ENCODE measurements at places on chromosomes 1 and 21.

DNA sequence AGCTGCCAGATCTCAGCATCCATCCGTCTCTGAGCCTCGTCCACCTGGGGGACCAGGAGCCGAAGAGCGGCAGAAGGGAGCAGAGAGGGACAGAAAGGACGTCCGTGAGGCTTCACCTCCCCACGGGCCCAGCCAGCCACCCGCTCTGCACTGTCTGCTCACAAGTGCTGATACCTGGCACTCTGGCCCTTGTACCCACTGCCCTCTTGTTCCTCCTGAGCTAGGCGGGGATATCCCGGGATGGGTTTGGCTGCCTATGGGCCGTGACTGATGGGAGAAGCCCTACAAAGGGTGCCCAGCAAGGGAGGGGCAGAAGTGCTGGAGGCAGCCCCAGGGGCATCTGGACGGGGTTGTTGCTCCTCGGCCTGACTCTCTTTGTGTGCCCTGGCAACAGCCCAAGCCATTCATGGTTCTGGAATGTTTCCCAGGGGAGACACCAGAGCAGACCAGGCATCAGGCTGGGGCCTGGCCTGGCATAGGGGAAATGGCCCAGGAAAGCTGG lies 57.6 kb downstream of the LDLRAD2 start:
- no peak for DNase-seq

- no peak for DNase-seq
Observed at GRCh38 chr1:39992234-39992633, 37.3 kb downstream of the MFSD2A start.

- DNase-seq: no peak
Observed at GRCh38 chr1:232421143-232421796, 208.7 kb downstream of the SIPA1L2 start.

DNA sequence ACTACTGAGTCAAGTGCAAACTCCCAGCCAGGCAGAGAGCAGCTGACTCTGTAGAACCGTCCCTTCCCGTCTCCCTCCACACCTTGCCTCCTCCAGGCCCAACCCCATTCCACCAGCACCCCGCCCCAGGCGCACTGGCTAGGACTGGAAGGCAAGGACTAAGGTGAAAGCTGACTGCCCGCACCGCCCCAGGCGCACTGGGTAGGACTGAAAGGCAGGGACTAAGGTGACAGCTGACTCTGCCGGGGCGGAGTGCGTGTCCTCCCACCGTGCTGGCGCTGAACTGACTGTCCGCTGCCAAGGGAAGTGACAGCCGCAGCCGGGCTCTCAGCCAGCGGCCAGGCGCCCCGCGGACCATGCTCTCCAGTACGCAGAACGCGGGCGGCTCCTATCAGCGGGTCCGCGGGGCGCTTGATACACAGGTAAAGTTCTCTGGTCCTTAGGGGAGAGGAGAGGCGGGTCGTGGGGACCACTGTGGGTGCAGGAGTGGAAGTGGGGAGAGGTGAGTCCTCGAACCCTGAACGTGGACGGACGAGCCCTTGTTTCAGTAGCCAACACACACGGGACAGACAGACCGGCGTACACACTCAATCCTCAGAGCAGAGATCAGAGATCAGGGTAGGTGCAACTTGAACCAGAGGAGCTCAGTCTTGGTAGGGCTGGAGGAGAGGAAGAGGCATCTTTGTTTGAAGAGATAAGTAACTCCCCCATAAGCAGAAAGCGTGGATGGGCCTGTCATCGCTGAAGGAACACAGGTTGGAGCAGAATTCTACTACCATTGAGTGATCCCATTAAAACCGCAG lies 58.0 kb downstream of the RBM11 start:
- peak; percentile 52 for DNase-seq

GRCh38 chr1:173248247-173248940 lies 41.3 kb upstream of the TNFSF4 start:
- DNase-seq: no peak

GRCh38 chr1:1136547-1137230 lies 20.8 kb upstream of the C1orf159 start:
- DNase-seq: peak; percentile 76

GRCh38 chr1:198185146-198185545 lies 28.3 kb downstream of the NEK7 start:
- DNase-seq: no peak

DNA sequence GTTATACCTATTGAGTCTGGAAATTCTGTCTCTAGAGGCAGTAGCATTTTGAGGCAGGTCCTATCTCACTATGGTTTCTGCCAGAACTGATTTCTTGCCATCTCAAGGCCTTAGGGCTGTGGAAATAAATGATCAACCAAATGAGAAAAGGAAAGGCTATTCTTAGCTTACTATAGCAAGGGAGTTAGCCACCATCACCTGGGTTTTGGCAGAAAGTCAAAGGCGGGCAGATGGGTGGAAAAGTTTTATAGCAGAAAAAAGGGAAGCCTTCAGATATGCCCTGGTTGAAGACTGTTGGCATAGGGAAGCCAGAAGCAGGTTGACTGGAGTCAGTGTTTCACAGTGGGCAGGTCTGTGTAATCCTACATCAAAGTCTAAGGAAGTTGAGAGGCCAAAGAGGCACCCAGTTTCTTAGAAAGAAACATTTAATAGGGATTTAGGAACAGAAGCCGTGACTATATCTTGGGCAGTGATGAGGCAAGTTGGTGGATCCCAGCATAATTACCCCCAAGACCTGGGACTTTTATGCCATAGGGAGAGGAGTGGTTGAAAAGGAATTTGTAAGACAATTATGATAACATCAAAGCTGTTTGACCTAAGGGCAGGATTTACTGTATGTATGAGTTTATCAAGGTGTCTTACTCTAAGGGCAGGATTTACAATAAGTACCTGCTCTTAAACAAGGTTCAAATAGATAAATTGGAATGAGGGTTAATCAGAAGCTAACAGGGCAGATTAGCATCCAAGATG lies 29.7 kb downstream of the CTH start:
- no peak for DNase-seq

- no peak for DNase-seq
Observed at GRCh38 chr1:86449103-86449502, 19.6 kb upstream of the CLCA1 start.

GRCh38 chr1:91609551-91609950 lies 108.9 kb downstream of the CDC7 start:
- no peak for DNase-seq

- DNase-seq: no peak
Observed at GRCh38 chr1:51976846-51977602, 13.5 kb downstream of the RAB3B start.

GRCh38 chr1:69491416-69491815 lies 76.3 kb upstream of the LRRC7 start:
- no peak for DNase-seq

DNA sequence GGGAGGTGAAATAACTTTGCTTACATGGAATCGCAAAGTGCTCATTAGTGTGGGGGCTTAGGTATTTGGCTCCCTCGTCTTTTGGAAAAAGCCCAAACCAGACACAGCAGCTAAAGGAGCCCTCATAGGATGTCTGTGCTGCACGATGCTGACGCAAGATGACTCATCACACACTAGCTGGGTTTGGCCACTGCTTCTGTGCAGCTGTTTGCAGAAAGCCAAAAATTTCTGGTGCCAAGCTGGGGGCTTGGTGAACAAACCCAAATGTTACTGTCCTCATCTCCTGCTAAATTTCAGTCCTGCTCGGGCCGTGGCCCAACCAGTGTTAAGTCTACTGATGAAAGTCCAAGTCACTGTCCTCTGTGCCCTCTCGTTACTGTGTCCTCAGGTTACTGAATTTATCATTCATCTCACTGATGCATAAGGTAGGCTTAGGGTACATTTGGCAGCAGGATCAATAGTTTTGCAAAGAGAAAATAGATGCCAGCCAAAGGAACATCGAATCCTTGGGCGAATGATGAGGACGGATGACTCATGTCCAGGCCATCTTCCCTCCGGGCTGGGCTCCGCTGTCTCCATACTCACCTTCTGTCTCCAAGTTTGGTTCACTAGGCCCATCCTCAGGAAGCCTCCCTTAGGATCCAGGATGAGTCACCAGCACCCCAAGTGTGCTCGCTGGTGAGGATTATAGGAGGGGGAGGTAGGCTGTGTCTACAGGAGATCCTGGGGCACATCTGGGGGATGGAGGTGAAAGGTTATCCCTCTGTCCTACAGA lies 177.7 kb downstream of the ADSS2 start:
- DNase-seq: no peak

DNA sequence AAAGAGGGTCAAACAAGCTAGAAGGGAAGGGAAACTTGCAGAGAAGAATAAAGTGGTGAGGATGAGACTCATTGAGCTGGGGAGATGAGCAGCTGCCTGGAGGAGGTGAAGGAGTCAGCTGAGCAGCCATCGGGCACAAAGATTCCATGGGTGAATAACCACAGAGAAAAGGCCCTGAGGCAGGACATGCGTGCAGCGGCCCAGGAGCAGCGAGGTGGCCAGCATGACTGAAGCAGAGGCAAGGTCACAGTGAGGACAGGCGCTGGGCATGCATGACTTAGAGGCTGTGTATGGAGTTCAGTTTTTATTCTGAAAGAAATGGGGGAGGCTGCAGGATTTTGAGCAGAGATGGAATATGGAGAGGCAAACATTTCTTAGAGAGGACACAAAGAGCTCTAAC lies 24.9 kb downstream of the OLFML2B start:
- no peak for DNase-seq

DNA sequence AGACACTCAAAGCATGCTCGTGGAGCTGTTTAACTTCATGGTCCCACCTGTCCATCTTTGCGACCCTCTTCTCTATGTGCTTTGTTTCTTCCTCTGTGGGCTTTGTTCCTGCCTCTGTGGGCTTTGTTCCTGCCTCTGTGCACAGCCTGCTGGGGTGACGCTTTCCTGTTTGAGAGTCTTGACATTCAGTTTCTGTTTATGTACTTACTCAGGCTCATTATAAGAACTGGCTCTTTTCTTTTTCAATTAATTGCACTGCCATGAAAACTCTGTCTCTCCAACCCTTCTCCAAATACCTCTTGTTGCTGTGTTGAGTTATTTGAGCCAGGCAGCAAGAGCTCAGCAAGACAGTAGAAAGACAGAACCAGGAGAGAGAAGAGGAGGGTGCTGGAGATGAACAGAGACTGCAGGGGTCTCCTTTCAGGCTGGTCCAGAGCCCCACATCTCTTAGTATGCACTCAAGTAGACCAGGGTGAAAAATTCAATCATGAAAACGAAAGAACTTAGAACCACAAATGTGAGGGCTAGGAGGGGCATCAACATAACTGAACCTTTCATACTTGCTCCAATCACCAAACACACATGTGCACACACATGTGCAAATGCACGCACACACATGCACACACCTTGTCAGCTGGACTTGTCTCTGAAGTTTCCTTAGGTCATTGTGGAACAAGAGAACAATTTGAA lies 88.3 kb upstream of the SGIP1 start:
- no peak for DNase-seq

DNA sequence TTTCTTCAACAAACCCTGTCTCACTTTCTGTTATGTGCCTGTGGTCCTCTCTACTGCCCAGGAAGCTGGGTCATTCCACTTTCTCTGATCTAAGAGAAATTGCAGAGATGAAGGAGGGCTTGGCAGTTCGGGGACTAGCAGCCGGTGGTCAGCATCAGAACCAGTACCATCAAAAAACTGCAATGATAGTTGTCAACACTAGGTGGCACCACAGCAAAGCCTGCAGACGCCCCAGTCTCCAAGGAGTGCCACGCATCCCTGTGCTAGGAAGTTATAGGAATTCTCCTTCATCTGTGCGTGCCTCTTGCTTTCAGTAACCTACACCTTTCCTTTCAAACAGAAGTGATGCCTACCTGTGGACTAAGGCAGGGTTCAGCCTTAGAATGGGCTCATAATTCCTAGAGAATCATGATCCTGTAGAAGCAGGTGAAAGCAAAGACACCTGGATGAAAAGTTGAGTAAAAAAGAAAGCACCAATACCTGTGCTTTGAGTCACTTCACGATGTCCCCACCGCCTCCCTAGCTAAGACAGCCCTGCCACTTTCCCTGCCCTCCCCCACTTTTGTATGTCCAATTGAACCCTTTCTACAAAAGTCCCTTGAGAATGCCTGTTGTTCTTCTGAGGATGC lies 129.2 kb downstream of the ADAMTS1 start:
- peak; percentile 79 for DNase-seq

DNA sequence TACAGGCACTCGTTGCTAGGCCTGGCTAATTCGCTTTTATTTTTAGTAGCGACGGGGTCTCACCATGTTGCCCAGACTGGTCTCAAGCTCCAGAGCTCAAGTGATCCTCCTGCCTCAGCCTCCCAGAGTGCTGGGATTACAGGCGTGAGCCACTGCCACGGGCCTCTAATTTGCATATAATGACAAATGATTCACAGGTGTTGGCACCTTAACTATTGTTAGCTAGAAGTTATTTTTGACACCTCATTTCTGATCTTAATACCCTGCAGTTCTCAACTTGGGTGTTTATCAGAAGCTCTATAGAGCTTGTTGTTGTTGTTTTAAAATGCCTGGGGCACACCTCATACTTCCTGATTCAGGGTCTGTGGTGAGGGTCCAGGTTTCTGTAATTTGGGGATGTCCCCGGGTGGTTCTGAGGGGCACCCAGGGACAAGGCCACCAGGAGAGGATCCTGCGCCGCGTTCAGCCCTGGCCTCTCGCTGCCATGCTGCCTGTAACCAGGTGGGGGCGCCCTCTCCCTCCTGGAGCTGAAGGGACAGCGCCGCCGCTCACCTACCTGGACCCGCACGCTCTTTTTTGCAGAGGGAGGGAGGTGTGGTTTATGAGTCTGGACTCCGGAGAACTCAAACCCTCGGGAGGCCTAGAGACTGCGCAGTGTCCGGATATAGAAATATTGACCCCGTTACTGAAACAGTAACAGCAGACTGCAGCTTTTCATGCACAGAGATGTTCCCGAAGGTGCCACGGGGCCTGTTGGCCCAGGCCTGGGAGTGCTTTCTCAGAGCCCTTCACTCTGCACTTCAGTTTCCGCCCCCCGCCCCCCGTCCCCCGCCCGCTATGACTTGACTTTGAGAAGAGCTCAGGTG lies 23.0 kb upstream of the NEK2 start:
- peak; percentile 99 for DNase-seq

GRCh38 chr1:227951624-227952373 lies 4.1 kb upstream of the WNT9A start:
- DNase-seq: no peak

DNA sequence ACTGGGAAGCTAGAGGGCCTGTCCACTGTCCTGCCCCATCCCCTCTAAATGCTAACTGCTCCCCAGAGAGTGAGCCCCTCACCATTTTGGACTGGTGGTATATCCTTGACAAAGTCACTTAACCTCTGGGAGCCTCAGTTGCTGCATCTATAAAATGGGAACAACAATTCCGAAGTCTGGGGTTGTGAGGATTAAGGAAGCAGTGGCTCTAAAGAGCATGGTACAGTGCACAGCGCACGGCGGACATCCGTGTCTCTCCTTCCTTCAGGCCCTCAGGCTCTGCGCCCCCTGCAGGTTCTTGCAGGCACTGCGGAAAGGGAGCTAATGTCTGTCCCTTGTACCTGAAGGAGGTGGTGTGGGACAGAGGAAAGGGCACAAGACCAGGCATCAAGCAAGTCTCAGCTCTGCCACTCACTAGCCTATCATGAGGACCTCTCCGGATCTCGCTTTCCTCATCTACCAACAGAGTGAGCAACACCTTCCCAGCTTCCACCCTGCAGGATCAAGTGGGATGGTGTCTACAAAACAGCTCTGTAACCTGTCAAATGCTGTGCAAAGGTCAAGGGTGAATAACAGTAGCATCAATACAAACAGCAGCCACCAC lies 20.1 kb downstream of the ECE1 start:
- peak; percentile 63 for DNase-seq

Data from H1 (cell line).